Endothelial cell of umbilical vein (primary cell): ENCODE measurements at places on chromosomes 16 and 17.

DNA sequence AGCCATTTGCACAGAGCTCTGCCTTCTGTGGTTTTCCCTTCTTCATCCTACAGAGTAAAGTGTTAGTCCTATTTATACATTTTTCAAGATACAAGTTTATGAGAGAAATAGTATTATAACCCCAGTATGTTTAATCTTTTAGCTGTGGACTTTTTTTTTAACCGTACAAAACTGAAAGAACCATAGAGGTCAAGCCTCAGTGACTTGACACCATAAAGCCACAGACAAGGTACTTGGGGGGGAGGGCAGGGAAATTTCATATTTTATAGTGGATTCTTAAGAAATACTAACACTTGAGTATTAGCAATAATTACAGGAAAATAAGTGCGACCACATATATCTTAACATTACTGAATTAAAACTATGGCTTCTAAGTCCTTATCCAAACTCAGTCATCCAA, 17.0 kb upstream of the RAB11FIP4 start:
- DNase-seq, result no peak
- no peak overlapping the region for H3K27ac ChIP-seq
- H3K4me1 ChIP-seq, result peaks cover 10% of the 10 kb centered on the region
- H3K27me3 ChIP-seq, result no peaks in the 10 kb centered on the region
- no peak overlapping the region for H3K4me3 ChIP-seq
- peaks cover 9% of the 10 kb centered on the region for H3K36me3 ChIP-seq

DNA sequence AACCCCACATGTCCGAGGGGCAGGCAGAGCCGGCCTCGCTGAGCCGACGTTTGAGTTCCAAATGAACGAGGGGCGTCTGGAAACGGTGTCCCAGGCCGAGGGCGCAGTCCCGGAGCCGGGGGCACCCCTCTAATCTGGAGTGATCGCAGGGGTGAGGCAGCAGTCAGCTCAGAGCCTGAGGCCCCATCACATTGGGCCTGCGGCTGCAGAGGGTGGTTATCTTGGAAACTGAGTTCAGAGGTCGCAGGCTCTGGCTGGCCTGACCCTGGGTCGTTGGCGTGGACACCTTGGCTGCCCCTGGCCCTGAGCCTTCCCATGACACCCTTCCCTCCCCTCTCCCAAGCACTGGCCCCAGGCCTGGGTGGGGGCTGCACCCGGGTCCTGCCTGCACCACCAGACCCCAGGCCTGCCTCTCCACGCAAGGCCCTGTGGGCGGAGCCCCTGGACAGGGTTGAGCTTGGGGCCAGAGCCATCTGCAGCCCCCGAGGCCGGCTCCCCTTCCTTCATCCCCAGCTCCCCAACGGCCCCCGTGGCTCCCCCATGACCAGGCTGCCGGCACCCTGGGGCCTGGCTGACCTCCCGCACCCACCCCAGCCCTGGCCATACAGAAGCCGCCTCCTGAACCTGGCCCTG, 45.6 kb downstream of the ZFPM1 start:
- no peak overlapping the region for H3K4me3 ChIP-seq
- no peaks in the 10 kb centered on the region for H3K27me3 ChIP-seq
- no peaks in the 10 kb centered on the region for H3K36me3 ChIP-seq

- no peaks in the 10 kb centered on the region for H3K36me3 ChIP-seq
- no peak overlapping the region for H3K27ac ChIP-seq
- no peaks in the 10 kb centered on the region for H3K4me1 ChIP-seq
- H3K4me3 ChIP-seq, result no peak overlapping the region
- DNase-seq, result no peak
Observed at GRCh38 chr16:10896723-10897122, 19.7 kb downstream of the CIITA start.

GRCh38 chr17:2025220-2025621, at the start of gene RTN4RL1:
Gene RTN4RL1 (minus strand): TSS chr17:2025334. CDS start chr17:2024865, 469 bp downstream.
- peaks cover 35% of the 10 kb centered on the region for H3K27me3 ChIP-seq
- DNase-seq, result no peak
- H3K27ac ChIP-seq, result no peak within 1 kb of the TSS
- no peaks in the 10 kb centered on the region for H3K36me3 ChIP-seq

- H3K36me3 ChIP-seq, result no peaks in the 10 kb centered on the region
- H3K4me1 ChIP-seq, result peaks cover 9% of the 10 kb centered on the region
- H3K27me3 ChIP-seq, result no peaks in the 10 kb centered on the region
- peak; percentile 63 for DNase-seq
- H3K27ac ChIP-seq, result no peak overlapping the region
Observed at GRCh38 chr17:77247048-77247541, 106.3 kb downstream of the SEC14L1 start.

DNA sequence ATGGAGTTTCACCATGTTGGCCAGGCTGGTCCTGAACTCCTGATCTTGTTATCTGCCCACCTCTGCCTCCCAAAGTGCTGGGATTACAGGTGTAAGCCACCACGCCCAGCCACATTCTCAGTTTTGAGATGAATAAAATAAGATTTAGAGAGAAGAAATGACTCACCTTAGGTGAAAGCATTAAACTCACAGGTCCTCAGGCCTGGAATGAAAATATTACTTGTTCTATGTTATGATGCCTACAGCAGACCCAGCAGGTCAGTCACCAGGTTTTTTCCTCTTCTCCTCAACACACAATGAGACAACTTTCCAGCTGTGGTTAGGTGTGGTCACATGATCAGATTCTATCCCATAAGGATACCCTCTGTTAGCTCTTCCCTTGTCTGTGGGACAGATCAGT, 150.3 kb downstream of the C16orf95 start:
- no peak overlapping the region for H3K27ac ChIP-seq
- H3K36me3 ChIP-seq, result no peaks in the 10 kb centered on the region
- H3K4me3 ChIP-seq, result no peak overlapping the region
- no peaks in the 10 kb centered on the region for H3K4me1 ChIP-seq

GRCh38 chr16:88740727-88741055, 34.4 kb downstream of the CTU2 start:
- no peak for DNase-seq
- H3K4me3 ChIP-seq, result no peak overlapping the region
- H3K27me3 ChIP-seq, result no peaks in the 10 kb centered on the region
- H3K27ac ChIP-seq, result no peak overlapping the region
- H3K36me3 ChIP-seq, result peaks cover 2% of the 10 kb centered on the region

DNA sequence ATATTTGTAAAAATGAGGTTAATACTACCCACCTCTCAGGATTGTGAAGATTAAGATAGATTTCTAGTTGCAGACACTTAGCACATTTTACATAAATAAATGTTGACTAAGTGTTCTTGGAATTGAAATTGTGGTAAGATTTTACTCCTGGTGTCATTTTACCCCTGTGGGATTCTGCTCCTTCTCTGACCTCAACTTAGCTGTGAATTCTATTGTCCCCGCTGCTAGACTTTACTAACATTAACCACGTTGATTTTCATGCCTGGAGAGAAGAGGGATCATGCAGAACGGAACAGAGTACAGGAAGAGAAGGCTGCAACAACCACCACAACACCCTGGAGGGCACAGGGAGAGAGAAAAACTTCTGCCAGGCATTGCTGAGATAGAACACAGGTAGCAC, 2.1 kb upstream of the TOM1L1 start:
- no peak overlapping the region for H3K4me3 ChIP-seq
- H3K4me1 ChIP-seq, result peaks cover 3% of the 10 kb centered on the region
- H3K27ac ChIP-seq, result no peak overlapping the region
- DNase-seq, result no peak
- H3K36me3 ChIP-seq, result no peaks in the 10 kb centered on the region

- H3K4me3 ChIP-seq, result no peak overlapping the region
- H3K27me3 ChIP-seq, result no peaks in the 10 kb centered on the region
- peaks cover 4% of the 10 kb centered on the region for H3K4me1 ChIP-seq
- no peaks in the 10 kb centered on the region for H3K36me3 ChIP-seq
- no peak overlapping the region for H3K27ac ChIP-seq
Observed at GRCh38 chr16:19776565-19776964, 58.5 kb downstream of the IQCK start.

- DNase-seq, result no peak
- H3K27ac ChIP-seq, result no peak overlapping the region
- no peaks in the 10 kb centered on the region for H3K4me1 ChIP-seq
- no peaks in the 10 kb centered on the region for H3K27me3 ChIP-seq
Observed at GRCh38 chr16:17622366-17622765, 151.6 kb upstream of the XYLT1 start.

- H3K27me3 ChIP-seq, result peaks cover 2% of the 10 kb centered on the region
- no peak for DNase-seq
- no peak overlapping the region for H3K4me3 ChIP-seq
- peaks cover 4% of the 10 kb centered on the region for H3K36me3 ChIP-seq
Observed at GRCh38 chr17:39208893-39209292, 8.8 kb downstream of the RPL19 start.

- H3K4me3 ChIP-seq, result no peak overlapping the region
- peaks cover 5% of the 10 kb centered on the region for H3K4me1 ChIP-seq
- H3K36me3 ChIP-seq, result no peaks in the 10 kb centered on the region
- no peak overlapping the region for H3K27ac ChIP-seq
Observed at GRCh38 chr17:50295021-50295420, 20.8 kb downstream of the TMEM92 start.
